LoVo (cell line): ENCODE measurements at places on chromosomes 2 and 18.

- no peak for DNase-seq
Observed at GRCh38 chr2:68341583-68341982, 21.8 kb upstream of the CNRIP1 start.

DNA sequence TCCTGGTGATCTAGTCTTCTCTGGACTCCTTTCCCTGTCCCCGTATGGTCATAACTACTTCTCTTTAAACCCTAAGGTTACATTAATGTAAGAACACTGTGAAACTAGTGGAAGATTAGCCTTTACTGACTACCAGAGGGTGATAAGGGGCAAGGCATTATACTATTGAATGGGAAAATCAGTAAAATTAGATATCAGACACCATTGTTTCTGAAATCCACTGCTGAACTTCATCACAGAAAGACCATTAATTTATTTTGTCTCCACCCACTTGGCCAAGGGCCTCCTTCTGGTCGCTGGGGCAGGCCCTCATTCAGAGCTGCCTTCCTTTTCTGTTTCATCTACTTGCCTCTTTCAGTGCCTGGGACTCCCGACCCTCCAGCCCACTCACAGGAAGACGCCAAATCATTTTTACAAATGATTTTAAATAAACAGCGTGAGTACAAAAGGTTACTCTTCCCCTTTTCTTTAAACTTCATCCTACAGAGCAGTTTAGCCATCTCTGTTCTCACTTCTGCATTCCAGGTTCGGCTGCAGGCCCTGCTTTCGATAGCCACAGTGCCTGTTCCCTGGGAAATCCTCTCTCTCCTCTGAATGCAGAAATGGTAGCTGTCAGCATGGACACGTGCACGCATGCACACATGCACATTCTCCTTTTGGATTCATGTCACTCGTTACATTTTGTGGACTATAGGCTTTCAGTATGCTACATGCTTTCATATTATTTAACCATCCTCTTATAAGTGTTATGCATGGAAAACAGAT lies 70.3 kb upstream of the DOCK10 start:
- no peak for DNase-seq

- DNase-seq, result no peak
Observed at GRCh38 chr18:9716780-9717563, 8.9 kb downstream of the RAB31 start.

DNA sequence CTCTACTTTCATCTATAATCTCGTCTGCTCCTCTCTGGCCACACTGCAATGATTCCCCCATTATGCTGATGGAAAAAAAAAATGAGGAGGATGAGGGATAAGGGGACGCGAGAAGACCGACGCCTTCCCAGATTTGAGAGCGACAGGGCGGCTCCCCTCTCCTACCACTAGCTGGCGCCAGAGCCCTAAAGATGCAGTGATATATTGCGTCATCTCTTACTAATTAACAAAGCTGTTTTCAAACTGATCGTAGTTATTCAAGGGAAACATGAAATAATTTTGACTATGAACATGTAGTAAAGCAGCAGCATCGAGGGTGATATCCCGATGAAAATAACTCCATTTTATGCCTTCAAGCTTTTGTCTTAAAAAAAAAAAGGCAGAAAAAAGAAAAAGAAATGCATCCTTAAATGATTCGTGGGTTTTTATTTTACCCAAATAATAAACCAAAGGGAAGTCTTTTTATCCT lies 48.0 kb upstream of the HNRNPA3 start:
- peak; percentile 88 for DNase-seq

DNA sequence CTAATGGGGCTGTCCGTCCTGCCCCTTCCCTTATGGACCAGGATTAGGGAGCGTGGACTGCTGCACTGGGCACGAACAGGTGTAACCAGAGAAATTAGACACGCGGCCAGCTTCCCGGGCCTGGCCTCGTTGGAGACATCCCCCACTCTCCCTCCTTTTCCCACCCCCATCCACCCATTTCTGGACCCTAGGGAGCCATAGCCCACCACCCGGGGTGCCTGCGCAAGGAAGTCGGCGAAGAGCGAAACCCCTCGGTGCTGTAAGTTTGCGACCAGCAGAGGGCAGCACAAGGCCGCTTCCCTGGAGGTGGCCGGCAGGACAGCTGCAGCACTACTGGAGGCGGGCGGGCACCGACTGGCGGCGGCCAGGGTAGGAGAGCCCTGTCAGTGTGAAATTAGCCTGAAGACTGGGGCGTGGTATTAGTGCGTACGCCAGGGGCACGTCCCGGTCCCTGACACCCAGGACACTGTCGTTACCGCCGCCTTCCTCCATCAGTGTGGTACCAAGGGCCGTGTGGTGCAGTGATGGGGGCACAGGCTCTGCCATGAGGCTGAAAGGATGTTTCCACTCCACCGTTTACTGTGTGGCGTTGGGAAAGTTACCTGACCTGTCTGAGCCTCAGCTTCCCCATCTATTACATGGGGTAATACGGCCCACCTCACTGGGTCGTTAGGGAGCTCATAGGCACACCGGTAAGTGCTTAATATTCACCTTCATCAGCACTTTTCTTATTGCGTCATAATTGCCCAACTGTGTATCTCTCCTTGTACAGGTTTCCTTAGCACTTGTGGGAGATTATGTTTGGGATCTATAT lies 36.0 kb upstream of the CD207 start:
- peak; percentile 84 for DNase-seq

DNA sequence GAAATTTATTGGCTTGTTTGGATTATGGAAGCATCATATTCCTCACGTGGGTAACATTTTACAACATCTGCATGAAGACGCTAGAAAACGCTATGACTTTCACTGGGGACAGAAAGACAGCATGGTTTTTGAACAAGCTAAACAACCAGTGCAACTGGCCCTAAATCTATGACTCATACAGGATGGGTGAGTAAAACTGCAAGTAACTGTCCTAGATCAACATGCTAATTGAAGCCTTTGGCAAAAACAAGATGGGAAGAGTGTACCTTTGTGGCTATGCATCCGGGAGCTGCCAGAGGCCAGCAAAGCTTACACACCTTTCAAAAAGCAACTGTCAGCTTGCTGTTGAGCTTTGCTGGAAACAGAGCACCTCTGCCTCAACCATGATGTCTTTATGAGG lies 1096.0 kb upstream of the DDX18 start:
- DNase-seq, result no peak
